ENCODE measurements at places on chromosomes 7 and 10.
A peak's percentile ranks its signal among the peaks of the same experiment; 100 is the strongest.

DNA sequence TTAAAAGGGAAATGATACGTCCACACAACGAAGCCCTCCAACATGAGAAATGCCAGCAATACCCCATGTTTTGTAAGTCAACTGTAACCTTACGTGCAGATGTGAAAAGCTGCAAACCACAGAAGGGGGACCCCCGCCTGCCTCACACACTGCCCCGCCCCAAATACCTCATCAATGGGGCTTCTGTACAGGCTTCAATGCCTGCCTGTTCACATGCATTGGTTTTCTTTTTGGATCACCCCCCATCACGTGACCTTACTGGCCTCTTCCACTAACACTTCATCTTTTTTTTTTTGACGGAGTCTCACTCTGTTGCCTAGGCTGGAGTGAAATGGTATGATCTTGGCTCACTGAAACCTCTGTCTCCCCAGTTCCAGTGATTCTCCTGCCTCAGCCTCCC, 224.0 kb downstream of the TNS3 start:
- no peak for DNase-seq

DNA sequence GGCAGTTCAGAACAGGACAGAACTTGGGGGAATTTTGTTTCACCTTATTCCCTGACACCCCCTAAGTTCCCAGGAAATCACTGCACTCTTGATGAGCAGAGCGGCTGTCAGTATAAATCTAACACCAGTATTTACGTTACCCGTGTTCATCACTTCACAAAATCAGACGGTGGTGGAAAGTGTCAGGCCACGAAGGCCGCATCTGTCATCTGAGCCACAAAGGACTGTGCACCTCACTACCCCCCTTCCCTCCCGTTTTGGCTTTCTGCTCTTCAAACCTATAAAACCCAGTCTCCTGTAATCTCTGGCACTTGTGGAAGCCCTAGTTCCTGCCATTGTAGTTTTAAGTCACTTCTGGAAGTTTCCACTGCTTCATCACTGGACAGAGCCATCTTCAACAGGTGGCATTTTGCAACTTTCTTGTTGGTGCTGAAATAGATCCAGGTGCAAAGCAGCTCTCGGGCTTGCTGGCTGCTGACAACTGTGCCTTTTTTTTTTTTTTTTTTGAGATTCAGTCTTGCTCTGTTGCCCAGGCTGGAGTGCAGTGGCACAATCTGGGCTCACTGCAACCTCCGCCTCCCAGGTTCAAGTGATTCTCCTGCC, 9.5 kb downstream of the ZFAND2A start:
- no peak for DNase-seq

GRCh38 chr10:35339942-35340341, 3.6 kb downstream of the CCNY start:
- DNase-seq = peak; percentile 58

GRCh38 chr7:47444376-47445098, 137.4 kb downstream of the TNS3 start:
- peak; percentile 26 for DNase-seq

GRCh38 chr10:32315424-32315823, 31.5 kb downstream of the EPC1 start:
- DNase-seq = no peak

DNA sequence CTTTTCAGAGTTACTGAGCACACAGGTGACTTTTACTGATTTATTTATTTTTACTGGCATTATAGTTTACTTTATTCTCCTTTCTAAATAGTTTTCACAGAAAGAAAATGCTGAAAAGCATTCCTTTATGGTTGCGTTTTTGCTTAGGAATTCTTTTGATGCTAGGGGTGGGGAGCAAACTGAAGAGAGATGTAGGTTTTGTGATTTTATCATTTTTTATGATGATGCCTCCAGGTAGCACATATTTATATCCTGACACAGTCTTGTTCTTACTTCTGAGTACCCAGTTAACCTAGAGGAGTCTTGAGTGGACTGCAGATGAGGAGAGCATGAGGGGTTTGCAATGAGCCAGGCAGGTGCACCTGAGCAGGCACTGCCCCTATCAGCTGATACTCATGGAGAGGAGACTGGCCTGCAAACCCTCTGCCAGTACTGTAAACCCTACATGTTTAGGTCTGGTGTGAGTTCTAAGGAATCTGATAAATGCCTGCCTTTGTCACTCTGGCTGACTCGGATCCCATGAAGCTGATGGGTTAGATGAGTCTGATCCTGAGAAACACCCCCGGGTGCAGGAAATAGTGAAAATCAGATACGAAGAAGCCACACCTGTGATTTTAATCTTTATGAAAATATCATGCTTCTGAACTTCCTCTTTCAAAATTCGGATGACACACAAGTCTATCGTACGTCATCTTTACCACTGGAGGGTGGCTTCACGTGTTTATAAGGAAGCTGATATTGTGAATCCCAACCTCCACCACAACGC, 302.9 kb downstream of the WDR37 start:
- peak; percentile 2 for DNase-seq

DNA sequence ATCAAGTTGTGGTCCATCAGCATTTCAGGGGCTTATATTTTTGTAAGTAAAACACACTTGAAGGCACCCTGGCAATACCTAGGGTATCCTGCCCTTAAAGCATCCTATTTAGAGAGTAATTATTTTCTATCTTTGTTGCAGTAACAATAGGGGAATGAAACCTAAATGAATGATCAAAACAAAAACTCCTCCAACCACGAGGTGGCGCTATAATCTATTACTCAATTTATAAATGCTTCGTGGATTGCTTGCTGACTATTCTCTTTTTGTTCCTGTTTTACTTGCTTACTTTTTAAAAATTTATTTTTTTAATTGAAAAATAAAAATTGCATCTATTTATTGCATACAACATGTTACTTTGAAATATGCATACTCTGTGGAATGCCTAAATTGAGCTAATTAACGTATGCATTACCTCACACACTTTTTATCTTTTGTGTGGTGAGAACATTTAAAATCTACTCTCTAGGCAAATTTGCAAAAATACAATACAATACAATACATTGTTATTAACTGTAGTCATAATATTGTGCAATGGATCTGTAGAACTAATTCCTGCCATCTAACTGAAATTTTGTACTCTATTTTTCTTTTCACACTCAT, 147.7 kb upstream of the BMPER start:
- DNase-seq = peak; percentile 39

DNA sequence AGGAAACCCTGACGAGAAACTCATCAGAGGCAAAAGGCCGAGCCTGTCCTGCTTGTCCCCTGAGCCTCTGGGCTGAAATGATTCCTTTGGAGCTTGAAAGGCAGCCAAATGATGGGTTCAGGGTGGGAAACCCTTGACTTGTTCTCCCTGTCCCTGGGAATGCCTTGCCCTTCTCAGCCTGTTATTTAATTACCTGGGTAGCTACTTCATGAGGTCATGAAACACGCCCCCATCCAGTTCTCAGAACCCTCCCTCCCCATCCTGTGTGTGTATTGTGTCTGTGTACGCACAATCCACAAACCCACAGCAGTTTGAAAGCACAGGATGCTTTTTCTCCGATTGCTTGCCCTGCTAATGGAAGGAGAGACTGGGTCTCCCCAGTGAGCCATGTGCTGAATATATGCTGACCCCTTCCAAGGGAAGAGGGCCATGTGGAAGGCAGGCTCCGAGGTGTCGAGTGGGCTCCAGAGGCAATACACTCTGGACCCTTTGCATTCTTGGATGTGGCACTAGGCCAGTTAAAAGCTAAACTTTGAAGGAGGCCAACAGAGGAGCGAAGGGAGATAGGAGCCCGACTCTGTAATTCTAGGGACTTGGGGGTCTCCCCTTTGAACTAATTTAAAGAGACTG, 10.6 kb downstream of the DUSP5 start:
- no peak for DNase-seq

DNA sequence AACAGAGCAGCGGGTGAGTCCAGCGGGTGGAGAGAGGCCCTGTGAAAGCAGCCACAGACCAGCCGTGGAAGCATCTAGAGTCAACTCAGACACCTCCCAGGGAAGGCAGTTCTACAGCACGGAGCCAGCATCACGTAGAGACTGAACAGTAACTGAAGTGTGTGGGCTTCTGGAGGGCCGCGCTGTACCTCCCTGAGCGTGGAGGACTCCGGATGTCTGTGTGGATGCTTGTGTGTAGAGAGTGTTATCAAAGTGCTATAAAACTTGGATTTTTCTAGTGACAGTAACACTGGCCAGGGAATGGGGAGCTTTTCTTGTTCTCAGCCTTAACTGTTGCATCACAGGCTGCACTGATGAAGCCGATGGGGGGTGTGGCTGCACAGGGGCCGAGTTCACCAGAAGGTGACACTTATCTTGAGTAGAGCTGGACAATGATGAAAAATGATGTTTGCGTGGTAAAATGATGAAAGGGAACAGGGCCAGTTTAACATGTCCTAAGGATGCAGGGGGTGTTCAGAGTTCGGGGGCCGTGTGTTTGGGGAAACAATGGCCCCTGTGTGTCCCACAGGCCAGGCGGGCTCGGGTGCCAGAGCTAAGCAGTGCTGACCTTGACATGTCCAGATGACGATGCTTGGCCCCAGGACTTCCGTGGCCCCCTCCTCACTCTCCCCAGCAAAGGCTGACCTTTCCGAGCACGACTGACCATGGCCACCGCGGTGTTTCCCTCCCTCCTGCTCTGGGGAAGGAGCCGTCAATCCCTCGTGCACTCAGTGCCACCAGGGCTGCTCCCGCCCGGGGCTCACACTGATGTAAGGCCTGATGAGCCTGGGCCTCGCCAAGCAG, 21.9 kb downstream of the MNX1 start:
- DNase-seq = no peak

Data from inflammatory macrophage treated with lipopolysaccharide for 4 hours (primary cell).